ENCODE measurements at places on chromosomes 3 and 15. TPM values are rescaled to one million over a fixed set of nuclear protein-coding genes. Genes with fewer than 3 reads are reported as not detected.

The EPHB1 gene
- total RNA-seq, result 16.7 TPM

The LMAN1L gene
- not detected for total RNA-seq

The CA12 gene
- 7.7 TPM for total RNA-seq

The BLOC1S6 gene
- 137 TPM for total RNA-seq

The CRABP1 gene
- total RNA-seq, result 13.9 TPM

The FGF12 gene
- total RNA-seq, result 136 TPM

The ARNT2 gene
- 43.2 TPM for total RNA-seq

The PTH1R gene
- 2.0 TPM for total RNA-seq

The ADAMTS17 gene
- total RNA-seq, result 9.4 TPM

The KNG1 gene
- total RNA-seq, result not detected

The CCR1 gene
- 1.6 TPM for total RNA-seq
